ENCODE measurements at places on chromosomes 3 and 15. TPM values are rescaled to one million over a fixed set of nuclear protein-coding genes. Genes with fewer than 3 reads are reported as not detected.

- no peak for DNase-seq
Observed at GRCh38 chr15:40053831-40054604, 15.0 kb upstream of the SRP14 start.

GRCh38 chr3:29065211-29065785 lies 215.6 kb upstream of the RBMS3 start:
- peak; percentile 92 for DNase-seq

DNA sequence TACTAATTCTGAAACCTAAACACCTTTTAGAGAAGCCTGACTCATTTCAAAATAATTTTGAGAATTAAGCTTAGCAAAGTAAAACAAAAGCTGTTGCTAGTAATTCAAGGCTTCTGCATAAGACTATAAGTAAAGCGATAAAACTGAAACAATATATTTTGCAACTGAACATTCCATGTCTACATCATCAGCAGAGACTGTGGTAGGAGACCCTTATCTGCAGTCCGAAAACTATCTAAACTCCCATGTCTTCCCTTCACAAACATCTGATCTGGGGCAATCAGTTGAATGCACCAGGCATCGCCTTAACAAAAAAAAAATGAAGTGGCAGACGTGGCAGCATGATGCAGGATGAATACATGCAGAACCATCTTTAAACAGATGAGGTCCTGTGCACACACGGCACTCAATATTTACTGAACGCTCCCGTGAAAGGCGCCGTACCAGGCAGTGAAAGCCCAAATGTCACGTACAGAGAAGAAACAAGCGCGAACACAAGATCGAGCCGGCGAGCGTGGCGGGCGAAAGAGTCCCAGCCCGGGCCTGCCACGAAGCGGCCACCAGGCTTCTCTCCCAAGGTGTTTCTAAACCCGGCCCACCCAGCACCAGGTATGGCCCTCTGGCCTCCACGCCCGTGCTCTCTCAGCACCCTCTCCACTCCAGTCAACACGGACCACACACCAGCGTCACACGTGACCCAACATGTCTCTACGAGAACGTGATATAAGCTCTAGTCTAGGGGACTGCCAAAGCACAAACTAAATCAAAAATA lies 63.0 kb downstream of the CHSY1 start:
- DNase-seq: no peak

DNA sequence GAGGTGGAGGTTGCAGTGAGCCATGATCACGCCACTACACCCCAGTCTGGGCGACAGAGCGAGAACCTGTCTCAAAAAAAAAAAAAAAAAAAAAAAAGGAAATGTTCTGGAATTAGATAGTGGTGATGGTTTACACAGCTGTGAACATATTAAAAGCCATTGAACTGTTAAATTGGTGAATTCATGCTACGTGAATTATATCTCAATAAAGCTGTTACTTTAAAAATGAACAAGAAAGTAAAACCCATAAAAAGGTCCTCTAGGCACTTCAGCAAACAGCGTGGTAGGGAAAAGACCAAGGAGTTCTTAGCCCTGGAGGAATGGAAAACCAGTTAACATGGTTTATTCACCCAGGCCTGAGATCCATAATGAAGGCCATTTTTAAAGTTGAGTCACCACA lies 180.1 kb downstream of the ATG7 start:
- no peak for DNase-seq

DNA sequence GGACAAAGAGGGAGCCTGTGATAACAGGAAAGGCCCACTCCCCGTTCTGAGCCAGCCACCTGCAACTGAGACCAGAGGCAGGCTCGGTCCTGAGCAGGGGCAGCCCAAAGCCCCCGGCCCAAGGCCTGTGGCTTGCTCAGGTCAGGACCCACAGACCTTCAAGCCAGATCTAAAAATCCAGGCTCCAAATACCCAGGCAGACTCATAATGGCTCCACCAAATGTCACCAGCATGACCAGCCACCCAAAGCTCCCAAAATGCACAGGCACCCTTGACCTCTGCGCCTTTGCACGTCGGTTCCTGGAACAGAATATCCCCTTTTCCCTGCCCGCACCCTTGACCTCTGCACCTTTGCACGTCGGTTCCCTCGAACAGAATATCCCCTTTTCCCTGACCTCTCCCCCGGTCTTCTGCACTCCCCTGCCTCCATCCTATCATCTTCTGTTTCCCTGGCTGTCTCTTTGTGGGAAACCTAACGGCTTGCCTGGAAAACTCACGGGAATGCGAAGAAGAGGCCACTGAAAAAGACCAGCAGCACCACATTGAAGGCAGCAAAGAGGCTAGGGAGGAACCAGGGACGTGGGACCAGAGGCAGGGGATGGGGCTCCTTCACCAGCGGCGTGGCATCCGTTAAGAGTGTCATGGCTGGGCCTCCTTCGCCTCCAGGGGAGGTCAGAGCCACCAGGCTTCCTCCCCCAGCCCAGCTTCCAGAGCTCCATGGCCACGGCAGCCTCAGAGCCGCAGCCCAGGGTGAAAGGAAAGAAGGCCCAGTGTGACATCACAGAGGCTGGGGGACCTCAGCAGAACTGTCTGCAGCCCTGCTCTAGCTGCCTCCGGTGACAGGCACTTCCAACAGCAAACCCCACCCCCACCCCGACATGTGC lies at the start of gene ZDHHC19:
Gene ZDHHC19 (minus strand): TSS at position 728 of the 884 bp plus-strand sequence. CDS start 85 bp downstream, at position 643.
- DNase-seq: no peak

- peak; percentile 25 for DNase-seq
Observed at GRCh38 chr15:39462691-39463090, 118.2 kb upstream of the THBS1 start.

- no peak for DNase-seq
Observed at GRCh38 chr3:97736928-97737327, 27.6 kb upstream of the ARL6 start.

DNA sequence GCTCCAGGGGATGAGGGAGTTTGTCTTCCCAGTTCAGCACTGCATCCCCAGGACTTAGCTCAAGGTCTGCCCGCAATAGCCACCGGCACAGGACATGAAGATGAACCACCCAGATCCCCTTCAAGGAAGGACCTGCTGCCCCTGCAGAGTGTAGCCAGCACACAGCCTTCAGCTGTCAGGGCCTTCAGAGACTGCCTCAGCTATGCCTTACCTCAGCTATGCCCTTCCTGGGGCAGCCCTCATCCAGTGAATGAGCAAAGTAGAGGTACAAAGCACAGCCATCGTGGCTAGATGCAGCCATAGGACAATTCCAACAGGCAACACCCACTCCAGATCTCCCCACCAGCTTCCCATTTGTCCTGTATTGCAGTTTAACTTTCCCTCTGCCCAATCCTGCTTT lies 291.2 kb upstream of the STT3B start:
- DNase-seq: no peak

DNA sequence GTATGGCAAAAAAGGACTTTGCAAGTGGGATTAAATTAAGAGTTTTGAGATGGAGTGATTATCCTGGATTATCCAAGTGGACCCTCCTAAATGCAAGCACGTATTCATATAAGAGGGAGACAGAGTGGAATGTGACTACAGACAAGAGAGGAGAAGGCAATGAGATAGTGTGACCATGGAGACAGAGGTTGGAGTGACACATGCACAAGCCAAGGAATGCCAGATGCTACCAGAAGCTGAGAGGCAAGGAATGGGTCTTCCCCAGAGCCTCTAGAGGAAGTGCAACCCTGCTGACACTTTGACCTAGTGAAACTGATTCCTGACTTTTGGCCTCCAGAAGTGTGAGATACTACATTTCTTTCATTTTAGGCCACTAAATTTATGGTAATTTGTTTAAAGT lies 117.2 kb downstream of the UACA start:
- no peak for DNase-seq

DNA sequence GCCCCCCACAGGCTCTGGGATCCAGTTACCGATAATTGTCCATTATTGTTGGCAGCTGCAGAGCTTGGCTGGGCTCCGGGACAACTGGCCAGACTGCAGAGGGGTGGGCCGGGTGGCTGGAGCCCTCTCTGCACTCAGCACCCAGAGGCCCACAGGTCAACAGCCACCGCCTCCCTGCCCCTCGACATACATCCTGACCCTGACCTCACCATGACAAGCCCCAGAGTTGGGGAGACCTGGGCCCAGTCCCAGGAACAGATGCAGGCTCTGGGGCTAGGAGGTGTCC lies 22.4 kb downstream of the PTH1R start:
- DNase-seq: no peak

DNA sequence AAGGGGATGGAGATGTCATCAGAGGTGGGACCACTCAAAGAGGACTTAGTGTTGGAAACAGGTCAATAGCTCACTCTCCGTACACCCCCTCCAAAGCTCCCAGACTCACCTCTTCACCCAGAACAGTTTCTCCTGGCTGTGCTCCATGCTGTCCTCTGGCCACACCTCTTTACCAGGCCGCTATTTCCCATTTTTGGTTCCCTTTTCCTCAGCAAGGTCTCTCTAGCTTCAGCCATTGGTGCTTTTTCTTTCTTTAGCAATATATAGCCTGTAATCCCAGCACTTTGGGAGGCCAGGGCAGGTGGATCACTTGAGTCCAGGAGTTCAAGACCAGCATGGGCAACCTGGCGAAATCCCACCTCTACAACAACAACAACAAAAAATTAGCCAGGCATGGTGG lies 123.6 kb upstream of the SMAD3 start:
- DNase-seq: no peak

GRCh38 chr15:57596301-57596855 lies 4.7 kb downstream of the MYZAP start:
- DNase-seq: no peak

GRCh38 chr15:59548501-59549226 lies 62.9 kb upstream of the GCNT3 start:
- no peak for DNase-seq

GRCh38 chr15:82871358-82871757 lies 61.9 kb downstream of the WHAMM start:
- no peak for DNase-seq

GRCh38 chr15:45431511-45431910 lies 53.2 kb upstream of the GATM start:
- peak; percentile 46 for DNase-seq

DNA sequence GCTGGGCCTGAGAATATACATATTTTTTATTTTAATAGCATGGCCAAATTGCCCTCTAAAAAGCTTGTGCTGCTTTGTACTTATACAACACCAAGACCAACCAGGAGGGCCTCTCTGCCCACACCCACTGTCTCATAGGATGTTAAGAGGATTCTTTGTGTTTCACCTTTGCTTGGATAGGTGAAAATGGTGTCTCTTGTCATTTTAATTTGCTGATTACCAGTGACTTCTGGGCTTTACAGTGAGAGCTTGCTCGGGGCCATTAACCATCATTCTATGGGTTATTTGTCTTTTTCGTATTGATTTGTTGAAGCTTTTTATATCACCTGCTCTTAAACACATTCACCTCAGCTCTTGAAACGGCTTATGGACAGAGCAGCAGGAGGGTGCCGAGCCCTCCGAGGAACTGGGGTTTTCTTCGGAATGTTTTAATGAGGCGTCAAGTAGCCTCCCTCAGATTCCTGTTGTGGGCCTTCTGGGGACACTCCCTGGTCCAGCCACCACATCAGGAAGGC lies 10.5 kb downstream of the PTH1R start:
- no peak for DNase-seq

- DNase-seq: no peak
Observed at GRCh38 chr15:62603742-62604141, 438.7 kb upstream of the C2CD4B start.

DNA sequence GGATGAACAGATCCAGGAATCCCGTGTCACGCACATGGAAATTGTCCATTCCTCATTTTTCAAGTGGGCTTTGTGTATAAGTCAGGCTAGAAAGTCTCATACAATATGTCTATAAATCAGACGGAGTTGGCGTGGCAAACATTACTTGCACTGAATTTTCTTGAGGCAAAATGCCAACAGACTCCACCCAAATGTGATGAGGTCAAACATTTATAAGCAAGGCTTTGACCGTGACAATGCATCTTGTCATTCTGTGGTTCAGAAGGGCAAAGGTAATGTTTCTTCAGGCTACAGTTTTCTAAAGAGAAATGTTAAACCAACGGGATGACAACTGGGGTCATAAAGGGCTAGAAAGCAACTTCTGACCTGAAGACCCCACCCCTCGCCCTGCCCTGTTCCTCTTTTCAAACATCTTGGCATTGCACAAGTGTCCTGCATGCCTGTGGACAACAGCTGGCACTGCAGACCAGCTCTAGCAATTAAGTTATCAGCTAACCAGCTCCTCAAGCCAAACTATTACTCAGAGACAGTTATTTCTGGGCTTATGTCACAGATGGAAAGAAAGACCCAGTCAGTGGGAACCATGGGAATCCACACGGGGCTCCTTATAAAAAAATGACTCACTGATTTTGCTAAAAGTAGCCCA lies 36.5 kb upstream of the SPTBN5 start:
- DNase-seq: peak; percentile 90

DNA sequence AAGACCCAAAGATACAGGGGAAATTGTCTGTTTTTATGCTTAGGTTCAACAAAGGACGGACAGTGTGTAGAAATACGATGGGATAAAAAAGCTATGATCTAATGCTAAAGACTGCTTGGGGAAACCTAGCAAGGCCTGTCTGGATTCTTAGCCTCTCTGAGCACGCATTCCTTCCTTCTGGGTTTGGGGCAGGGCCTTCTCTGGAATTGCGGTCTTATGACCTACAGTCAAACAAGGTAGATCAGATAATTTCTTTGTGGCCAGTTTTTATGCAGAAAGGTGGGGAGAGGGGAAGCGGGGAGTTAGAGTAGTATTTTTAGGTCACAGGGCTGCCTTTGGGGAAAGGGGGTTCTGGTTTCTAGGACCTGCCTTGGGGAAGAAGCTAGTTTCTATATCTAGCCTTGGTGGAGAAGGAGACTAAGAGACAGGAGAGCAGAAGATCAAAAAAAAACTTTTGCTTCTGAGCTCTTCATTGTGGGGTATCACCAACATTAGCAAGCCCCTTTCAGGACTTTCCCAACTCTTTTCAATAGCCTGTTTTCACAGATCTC lies 39.1 kb upstream of the LIPC start:
- no peak for DNase-seq

DNA sequence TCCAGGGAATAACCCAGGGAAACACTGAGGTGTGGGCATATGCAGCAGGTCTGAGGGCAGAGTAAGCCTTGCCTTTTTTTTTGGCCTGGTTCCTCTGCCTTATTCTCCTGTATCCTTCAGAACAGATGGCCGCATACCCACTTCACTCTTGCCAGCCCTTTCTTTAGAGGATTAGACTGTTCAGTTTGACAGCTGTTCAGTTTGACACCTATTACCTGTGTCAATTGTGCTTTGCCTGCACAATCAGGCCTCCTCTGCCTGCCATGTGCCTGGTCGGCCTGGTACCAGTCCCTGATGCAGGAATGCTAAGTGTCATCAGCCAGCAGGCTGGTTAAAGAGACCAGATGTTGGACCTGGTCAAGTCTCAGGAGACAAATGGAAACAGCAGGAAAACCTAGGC lies 22.3 kb downstream of the TM6SF1 start:
- no peak for DNase-seq

- DNase-seq: no peak
Observed at GRCh38 chr15:99907698-99908097, 174.5 kb upstream of the LYSMD4 start.

Gene MRPS25
- total RNA-seq: 26.2 TPM

Gene LRRC49
- total RNA-seq: 13.7 TPM

Gene RBPMS2
- not detected for total RNA-seq

Gene FBXO40
- total RNA-seq: not detected

Gene PLA2G4E
- total RNA-seq: not detected

Gene B3GNT5
- 14.1 TPM for total RNA-seq

Data from Daoy (cell line).